ENCODE measurements at places on chromosomes 2 and 18. TPM values are rescaled to one million over a fixed set of nuclear protein-coding genes. Genes with fewer than 3 reads are reported as not detected.
A peak's percentile ranks its signal among the peaks of the same experiment; 100 is the strongest.

CD302 gene
- total RNA-seq = 8.5 TPM

IL18R1 gene
- 3.6 TPM for total RNA-seq

SULT1C3 gene
- total RNA-seq = not detected

PSTPIP2 gene
- total RNA-seq = 0.11 TPM

ITSN2 gene
- 21.9 TPM for total RNA-seq

LRP2 gene
- total RNA-seq = not detected

- peaks cover 12% of the 10 kb centered on the region for H3K4me1 ChIP-seq
- peak; percentile 33 for DNase-seq
- no peaks in the 10 kb centered on the region for H3K27me3 ChIP-seq
- no peak overlapping the region for H3K4me3 ChIP-seq
- no peaks in the 10 kb centered on the region for H3K36me3 ChIP-seq
- 0 out of 2 replicates have a peak overlapping the region, but pooled peaks have one; percentile 6 for H3K27ac ChIP-seq
These were observed 778.3 kb upstream of the CDH7 start for GRCh38 chr18:64972545-64972944.

All from PC-3 (cell line).